Panc1 (cell line): ENCODE measurements at places on chromosomes 1 and 21.

GRCh38 chr1:108142773-108143394, 57.3 kb downstream of the SLC25A24 start:
- H3K4me1 ChIP-seq = no peaks in the 10 kb centered on the region
- no peak overlapping the region for H3K27ac ChIP-seq
- DNase-seq = no peak
- no peaks in the 10 kb centered on the region for H3K27me3 ChIP-seq

- H3K36me3 ChIP-seq = no peaks in the 10 kb centered on the region
- H3K4me3 ChIP-seq = no peak overlapping the region
- no peaks in the 10 kb centered on the region for H3K4me1 ChIP-seq
- no peak overlapping the region for H3K27ac ChIP-seq
Observed at GRCh38 chr1:167797015-167797414, 75.2 kb downstream of the MPZL1 start.

GRCh38 chr1:74317663-74318062, 82.5 kb downstream of the TNNI3K start:
- no peaks in the 10 kb centered on the region for H3K4me1 ChIP-seq
- no peak for DNase-seq
- H3K27ac ChIP-seq = no peak overlapping the region
- no peaks in the 10 kb centered on the region for H3K36me3 ChIP-seq
- no peak overlapping the region for H3K4me3 ChIP-seq

GRCh38 chr1:51025374-51025773, 55.3 kb downstream of the CDKN2C start:
- no peaks in the 10 kb centered on the region for H3K27me3 ChIP-seq
- H3K36me3 ChIP-seq = no peaks in the 10 kb centered on the region
- no peak overlapping the region for H3K4me3 ChIP-seq
- no peak overlapping the region for H3K27ac ChIP-seq
- H3K4me1 ChIP-seq = no peaks in the 10 kb centered on the region

- no peaks in the 10 kb centered on the region for H3K36me3 ChIP-seq
- H3K4me1 ChIP-seq = no peaks in the 10 kb centered on the region
- H3K27ac ChIP-seq = no peak overlapping the region
- DNase-seq = no peak
Observed at GRCh38 chr1:198564716-198565115, 24.2 kb upstream of the ATP6V1G3 start.
